Right renal pelvis (tissue), 4 donors: ENCODE measurements at places on chromosomes 4 and X. TPM values are rescaled to one million over a fixed set of nuclear protein-coding genes. Genes with fewer than 3 reads are reported as not detected.

- no peak for DNase-seq
Measured at GRCh38 chr4:6248394-6248793, 21.3 kb upstream of the WFS1 start.

GRCh38 chrX:119013164-119013563, 38.7 kb downstream of the LONRF3 start:
- no peak for DNase-seq

- DNase-seq: peak; percentile 29
Measured at GRCh38 chr4:104064646-104065577, 345.1 kb upstream of the TACR3 start.

GRCh38 chr4:20538905-20539304, 161.4 kb upstream of the PACRGL start:
- DNase-seq: no peak

DNA sequence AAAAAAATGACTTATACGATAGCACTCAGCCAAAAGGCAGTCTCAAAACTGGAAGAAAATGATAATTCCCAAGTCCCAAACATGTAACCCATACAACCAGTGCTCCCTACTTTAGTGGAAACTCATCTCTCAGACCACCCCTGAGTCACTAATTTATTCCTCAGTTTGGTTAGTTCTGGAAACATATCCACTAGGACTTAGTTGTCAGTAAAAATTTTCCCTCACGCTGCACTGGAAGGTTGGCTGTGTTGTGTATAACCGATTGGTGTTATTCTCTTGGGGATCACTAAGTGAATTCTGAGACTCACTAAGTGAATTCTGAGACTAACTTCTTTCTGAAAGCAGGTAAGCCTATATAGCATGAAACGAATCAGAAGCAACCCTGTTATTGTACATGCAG, 48.5 kb upstream of the GAB1 start:
- DNase-seq: no peak

DNA sequence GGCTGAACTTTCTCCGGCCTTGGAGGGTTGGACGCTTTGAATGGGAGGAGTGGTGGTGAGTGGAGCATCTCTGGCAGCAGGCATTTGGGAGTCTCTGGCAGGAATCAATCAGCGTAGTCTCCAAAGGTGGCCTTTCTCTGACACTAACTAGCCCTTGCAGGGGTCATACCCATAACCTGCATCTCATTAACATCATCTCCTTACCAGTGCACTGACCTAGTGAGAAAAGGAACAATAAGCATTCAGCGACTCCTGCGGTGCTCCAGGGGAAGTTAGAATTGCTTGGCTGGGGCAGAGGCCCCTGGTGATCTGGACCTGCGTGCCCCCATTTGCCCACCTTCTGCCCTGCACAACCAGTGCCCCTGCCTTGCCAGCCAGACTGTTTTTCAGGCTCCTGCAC, 161.9 kb downstream of the PTTG2 start:
- no peak for DNase-seq

DNA sequence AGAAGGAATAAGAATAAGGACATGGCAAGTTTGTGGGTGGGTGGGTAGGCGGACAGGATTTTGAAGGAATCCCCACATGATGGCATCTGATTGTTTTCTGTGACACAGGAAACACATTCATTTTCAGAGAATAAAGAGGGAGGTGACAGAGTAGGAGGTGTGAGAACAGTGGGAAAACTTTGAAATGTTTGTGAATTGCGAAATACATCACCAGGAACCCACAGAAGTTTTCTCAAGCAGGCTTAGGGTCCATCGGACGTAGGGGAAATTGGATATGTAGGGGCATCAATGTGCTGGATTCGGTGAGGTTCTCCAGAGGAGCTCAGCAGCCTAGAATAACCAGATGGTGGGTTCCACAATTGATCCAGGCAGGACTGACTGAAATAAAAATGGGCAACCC, 171.6 kb downstream of the GLRA2 start:
- no peak for DNase-seq

XK gene
- polyA plus RNA-seq: 1.6 TPM
